ENCODE measurements at places on chromosomes 7 and 10.
A peak's percentile ranks its signal among the peaks of the same experiment; 100 is the strongest.

- no peak for DNase-seq
These were observed 19.3 kb upstream of the PRKAR1B start for GRCh38 chr7:746155-747061.

GRCh38 chr10:105398202-105398601, 757.1 kb downstream of the SORCS3 start:
- DNase-seq, result no peak

- no peak for DNase-seq
These were observed 20.7 kb downstream of the TCERG1L start for GRCh38 chr10:131290781-131291180.

DNA sequence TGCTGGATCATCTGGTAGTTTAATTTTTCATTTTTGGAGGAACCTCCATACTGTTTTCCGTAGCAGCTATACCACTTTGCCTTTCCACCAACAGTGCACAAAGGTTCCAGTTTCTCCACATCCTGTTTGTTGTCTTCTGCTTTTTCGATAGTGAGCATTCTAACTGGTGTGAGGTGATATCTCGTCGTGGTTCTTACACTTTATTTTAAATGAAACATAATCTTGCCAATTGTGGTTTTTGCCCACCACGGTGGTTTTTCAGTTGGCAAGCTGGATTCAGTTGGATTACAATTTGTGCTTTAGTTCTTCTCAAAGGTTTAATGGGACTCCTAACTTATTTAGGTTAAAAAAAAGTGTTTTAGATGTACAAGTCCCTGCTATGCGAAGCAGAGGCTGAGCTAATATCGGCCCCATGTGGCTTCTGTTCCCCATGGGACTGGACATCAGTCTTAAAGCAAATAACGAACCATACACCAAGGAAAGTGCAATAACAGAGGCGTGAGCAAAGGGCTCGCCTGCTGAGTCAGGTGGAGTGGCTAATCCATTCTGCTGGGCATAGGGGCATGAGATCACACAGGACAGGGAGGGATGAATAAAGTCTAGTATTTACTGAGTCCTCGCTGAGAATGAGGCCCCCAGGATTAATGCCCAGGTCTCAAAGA, 153.6 kb downstream of the AOAH start:
- no peak for DNase-seq

- DNase-seq, result no peak
These were observed 56.2 kb upstream of the ATP6V0A4 start for GRCh38 chr7:138854115-138854645.

GRCh38 chr10:13787015-13787421, 200.3 kb downstream of the PRPF18 start:
- DNase-seq, result peak; percentile 71

DNA sequence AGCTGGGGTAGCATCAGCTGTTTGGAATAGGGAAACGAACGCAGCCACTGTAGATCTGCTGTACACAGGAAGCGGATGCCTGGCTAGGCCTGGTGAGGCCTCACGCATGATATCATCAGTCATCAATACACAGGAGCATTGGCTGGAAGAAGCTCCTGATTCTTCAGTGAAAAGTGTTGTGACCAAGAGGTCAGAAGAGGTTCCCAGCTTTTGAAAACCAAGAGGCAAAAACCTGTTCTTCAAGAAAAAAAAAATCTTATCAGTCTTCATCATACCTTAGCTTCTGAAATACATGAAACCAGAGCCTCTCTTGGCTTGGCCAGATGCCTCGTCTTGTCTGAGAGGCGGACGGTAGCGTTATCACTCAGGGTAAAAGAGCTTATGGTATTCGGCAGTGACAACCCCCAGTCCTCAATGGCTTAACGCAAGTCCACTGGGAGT, 139.3 kb upstream of the TCF7L2 start:
- DNase-seq, result no peak

- DNase-seq, result no peak
These were observed 538.9 kb downstream of the AUTS2 start for GRCh38 chr7:70137126-70137525.

- DNase-seq, result no peak
These were observed 230.1 kb downstream of the WDR11 start for GRCh38 chr10:121081306-121081705.

GRCh38 chr10:92757066-92757710, 67.4 kb downstream of the HHEX start:
- DNase-seq, result peak; percentile 42

- no peak for DNase-seq
These were observed 60.1 kb downstream of the CFAP46 start for GRCh38 chr10:132882069-132882951.

GRCh38 chr7:144102041-144102440, 7.3 kb upstream of the OR2A2 start:
- DNase-seq, result no peak

DNA sequence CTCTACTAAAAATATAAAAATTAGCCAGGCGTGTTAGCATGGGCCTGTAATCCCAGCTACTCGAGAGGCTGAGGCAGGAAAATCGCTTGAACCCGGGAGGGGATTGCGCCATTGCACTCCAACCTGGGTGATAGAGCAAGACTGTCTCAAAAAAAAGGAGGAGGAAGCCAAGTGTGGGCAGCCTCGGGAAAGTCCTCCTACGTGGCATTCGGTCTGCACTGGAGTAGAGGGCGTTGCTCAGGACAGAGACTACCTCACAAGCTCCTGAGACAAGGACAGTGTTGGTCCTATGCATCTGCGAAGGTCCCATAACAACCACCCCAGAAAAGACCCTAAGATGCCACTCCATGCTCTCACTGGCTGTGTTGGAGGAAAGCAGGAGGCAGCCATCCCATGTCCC, 10.0 kb upstream of the SERPINE1 start:
- no peak for DNase-seq

DNA sequence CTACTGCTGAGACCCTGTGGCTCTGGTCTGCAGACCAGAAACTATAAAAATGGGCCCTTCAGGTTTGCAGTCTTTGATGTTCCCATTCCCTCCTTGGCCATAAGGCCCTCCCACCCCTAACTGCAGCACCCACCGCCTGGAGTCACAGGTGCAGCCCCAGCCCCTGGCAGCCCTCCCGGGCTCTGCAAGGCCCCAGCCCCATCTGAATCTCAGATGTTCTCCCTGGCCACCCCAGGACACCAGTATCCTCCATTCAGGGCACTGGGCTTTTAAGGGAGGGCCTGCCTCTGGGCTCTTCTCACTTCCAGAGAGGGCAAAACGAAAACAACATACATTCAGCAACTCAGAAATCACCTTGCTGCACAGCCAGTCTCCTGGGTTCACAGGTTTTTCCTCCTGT, 107.7 kb upstream of the RET start:
- DNase-seq, result no peak

- no peak for DNase-seq
These were observed 102.4 kb downstream of the MDFIC start for GRCh38 chr7:115024276-115024675.

GRCh38 chr7:144820552-144820951, 15.3 kb downstream of the TPK1 start:
- DNase-seq, result no peak

DNA sequence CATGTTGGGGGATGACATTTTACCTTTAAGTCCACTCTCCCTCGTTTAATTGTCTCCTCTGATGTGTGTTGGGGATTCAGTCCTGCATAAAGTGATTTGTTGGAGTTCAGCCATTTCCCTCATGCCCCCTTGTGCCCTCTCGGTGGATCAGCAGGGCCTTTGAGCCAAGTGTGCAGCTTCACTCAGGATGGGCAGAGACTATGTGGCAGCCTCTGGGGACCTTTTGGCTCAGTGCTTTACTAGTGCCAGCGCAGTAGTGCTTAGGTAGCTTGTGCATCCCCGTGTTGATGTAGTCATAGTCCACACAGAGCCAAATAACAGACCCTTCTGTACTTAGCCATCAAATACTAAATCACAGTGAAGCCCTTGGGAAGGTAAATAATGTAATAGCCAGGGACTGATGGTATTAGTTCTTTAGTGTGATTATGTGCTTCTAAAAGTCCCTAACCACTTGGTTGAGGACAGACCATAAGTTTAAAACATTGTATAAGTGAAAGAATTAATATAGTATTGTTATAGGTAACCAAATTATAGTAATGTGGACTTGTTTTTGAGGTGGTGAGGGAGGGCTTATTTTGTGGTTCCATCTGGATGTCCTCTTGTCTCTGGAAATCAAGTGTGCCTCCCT, 11.4 kb downstream of the BUB3 start:
- DNase-seq, result no peak

- DNase-seq, result no peak
These were observed 2.0 kb upstream of the HMX3 start for GRCh38 chr10:123133541-123134342.

Measured in nucleus accumbens (tissue), 56 donors.